H1 (cell line): ENCODE measurements at places on chromosomes 3 and 15. TPM values are rescaled to one million over a fixed set of nuclear protein-coding genes. Genes with fewer than 3 reads are reported as not detected.

The BNC1 gene
- 0.67 and 0.99 TPM in 2 replicates for total RNA-seq

- DNase-seq, result no peak
Observed at GRCh38 chr3:100796556-100796955, 87.3 kb downstream of the TFG start.

The MTFMT gene
- total RNA-seq, result 16.5 and 20.8 TPM in 2 replicates

- DNase-seq, result no peak
Observed at GRCh38 chr15:62437753-62438152, 272.7 kb upstream of the C2CD4B start.

The C3orf70 gene
- total RNA-seq, result 1.8 and 2.0 TPM in 2 replicates

- DNase-seq, result no peak
Observed at GRCh38 chr3:155604126-155604525, 140.7 kb downstream of the PLCH1 start.

DNA sequence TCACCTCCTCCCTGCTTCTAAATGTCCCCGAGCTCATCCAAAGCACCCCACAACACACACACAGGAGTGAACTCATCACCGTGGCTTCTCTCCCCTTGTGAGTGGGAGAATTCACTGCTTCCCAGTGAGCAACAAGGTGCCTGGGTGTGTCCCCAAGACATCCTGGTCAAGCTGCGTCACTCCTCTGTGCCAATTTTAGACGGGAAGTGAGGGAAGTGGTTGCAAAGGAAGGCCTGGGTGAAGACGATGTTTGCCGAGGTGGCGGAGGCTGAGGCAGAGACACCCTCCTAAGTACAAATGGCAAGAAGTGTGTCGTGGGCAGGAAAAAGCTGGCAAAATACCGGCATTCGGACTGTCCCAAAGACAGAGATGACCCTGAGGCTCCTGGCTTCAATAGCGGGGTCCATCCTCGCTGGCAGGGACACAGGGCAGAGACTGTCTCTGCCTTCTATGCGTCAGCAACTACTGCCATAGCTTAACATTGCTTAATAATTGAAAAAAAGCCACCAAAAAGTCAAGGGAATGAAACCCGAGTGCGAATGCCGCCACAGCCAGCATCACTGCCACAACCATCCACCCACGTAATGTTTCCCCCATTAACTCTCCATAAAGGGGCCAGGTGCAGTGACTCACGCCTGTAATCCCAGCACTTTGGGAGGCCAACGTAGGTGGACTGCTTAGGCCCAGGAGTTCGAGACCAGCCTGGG lies 72.8 kb downstream of the VGLL4 start:
- DNase-seq, result no peak

DNA sequence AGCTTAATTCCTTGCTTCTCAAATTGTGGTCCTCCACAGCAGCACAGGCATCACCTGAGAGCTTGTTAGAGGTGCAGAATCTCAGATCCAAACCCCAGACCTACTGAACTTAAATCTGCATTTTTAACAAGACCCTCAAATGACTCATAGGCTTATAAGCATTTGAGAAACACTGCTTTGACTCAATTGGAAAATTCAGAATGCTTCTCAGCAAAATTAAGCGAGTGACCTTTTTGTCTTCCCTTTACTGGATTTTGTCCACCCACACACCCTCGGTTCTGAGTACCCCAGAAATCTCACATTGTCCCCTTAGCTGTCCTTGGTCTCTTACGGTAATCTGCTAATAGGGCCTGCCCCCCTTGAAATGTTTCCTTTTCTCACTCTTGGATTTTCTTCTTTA lies 17.9 kb downstream of the CD80 start:
- DNase-seq, result no peak

The C3orf49 gene
- total RNA-seq, result not detected in 2 replicates

The MAGEL2 gene
- 4.5 TPM in 2 replicates for total RNA-seq

DNA sequence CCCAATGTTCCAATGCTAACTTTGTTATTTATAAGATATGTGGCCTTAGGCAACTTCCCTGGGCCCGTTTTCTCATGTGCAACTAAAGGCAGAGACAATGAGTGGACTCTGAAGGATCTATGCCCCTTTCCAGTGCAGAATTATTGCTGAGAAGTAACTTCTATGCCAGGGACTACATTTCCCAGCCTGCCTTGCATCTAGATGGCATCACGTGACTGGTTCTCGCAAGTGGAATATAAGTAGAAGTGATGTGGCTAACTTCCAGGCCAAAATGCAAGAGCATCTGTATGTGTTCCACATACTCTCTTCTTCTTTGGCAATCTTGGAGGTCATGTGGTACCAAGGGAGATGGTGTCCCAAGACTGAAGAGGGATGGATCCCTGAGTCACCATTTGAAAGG lies 674.4 kb downstream of the NTRK3 start:
- no peak for DNase-seq
